Bone marrow (tissue), 2 donors: ENCODE measurements at places on chromosomes 16 and 17.

DNA sequence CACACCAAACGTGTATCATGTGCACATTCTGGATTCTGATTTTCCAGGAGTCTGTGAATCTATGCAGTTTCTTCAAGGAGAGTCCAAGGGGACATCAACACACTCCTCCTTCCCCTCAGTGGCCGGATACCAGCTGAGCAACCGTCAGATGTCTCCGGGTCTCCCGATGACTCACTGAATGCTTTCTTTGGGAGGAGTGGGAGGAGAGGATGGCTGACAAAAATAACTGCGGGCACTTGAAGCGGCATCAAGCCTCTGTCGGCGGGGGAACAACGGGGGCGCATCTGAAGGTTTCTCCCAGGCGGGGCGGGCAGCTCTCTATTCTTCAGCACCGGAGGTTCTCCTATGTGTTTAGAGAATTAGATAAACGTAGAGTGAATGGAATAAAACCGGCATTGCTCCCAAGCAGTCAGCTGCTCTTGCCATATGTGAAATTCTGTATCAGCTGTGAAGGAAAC lies 24.6 kb upstream of the LRRC75A start:
- no peak for DNase-seq

DNA sequence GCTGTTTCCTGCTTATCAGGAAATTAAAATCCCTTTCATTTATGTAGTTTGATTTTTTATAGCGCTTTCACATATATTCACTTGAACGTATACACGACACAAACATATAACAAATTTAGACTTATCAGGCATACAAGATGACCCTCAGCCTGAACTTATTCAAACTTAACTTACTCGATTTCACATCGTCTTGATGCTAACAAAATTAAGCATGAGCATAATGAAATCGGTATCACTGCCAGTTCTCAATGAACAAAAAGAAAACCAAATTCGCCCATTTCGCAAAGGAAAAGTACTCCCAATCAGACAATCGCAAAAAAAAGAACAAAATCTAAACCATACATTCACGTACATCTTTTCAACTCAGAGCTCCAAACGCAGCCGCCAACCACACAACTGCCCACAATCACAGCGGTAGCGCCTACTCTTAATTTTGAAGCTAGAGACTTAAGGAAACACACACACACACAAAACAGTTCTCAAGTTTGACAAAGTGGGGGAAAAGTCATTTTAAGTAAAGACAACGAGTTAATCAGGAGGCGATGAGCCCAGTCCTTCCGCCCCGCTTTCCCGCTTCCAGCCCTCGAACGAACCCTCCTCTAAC lies 1.1 kb downstream of the GJC1 start:
- DNase-seq: no peak

- no peak for DNase-seq
Observed at GRCh38 chr17:45656527-45657181, 127.5 kb upstream of the CRHR1 start.

GRCh38 chr16:29894352-29894751 lies 5.0 kb downstream of the SEZ6L2 start:
- DNase-seq: no peak

- DNase-seq: no peak
Observed at GRCh38 chr16:81639348-81639747, 139.7 kb upstream of the PLCG2 start.

DNA sequence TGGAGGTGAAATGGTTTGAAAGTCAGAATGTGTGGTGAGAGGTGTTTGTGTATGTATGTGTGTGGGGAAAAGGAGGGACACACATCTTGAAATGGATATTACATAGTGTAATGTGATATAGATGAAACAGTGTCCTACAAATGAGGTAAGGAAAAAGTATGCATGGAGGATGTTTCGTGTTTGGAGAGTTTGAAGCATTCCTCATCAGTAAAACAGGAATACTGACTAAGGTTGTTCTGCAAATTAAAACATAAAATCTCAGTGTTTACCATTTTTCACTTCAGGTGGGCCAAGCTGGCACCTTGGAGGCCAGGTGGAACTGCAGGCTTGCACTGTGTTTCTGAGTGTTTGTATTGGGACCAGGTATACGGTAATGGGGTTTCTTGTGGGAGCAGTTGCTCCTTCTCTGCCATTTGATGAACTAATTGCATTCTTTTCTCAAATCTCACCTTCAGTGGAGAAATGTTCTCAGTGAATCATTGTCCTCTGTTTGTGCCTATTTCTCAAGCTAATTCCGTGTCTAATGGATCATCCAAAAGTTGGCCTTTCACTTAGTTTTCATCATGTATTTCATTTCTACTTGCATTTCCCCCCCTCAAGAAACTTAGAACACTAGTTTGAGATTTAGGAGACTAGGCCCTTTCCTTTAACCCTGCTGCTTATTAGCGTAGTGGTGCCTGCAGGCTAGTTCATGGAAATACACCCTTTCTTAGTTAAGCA lies 8.2 kb upstream of the TBKBP1 start:
- no peak for DNase-seq

DNA sequence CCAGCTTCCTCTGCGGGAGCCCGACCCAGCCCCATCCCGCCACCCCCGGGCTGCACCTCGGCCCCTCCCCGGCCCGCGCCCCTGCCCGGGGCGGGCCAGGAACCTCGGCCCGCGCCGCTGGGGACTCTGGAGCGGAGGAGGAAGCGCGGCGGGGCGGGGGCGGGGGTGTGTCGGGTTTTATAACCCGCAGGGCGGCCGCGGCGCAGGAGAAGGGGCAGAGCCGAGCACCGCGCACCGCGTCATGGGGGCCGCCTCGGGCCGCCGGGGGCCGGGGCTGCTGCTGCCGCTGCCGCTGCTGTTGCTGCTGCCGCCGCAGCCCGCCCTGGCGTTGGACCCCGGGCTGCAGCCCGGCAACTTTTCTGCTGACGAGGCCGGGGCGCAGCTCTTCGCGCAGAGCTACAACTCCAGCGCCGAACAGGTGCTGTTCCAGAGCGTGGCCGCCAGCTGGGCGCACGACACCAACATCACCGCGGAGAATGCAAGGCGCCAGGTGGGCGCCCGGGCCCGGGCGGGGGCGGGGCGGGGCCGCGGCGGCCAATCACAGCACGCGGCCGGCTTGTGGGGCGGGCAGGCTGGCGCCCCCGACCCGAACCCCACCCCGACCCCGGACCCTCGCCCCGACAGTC lies at the start of gene ACE:
Gene ACE (plus strand): TSS at position 208 of the 626 bp plus-strand sequence. CDS start 34 bp downstream, at position 242.
- DNase-seq: peak; percentile 27

GRCh38 chr17:69677130-69677529 lies 262.6 kb downstream of the MAP2K6 start:
- no peak for DNase-seq

GRCh38 chr16:67104061-67104460 lies 5.7 kb upstream of the PHAF1 start:
- no peak for DNase-seq

- no peak for DNase-seq
Observed at GRCh38 chr17:77723071-77723908, 235.2 kb upstream of the TNRC6C start.

DNA sequence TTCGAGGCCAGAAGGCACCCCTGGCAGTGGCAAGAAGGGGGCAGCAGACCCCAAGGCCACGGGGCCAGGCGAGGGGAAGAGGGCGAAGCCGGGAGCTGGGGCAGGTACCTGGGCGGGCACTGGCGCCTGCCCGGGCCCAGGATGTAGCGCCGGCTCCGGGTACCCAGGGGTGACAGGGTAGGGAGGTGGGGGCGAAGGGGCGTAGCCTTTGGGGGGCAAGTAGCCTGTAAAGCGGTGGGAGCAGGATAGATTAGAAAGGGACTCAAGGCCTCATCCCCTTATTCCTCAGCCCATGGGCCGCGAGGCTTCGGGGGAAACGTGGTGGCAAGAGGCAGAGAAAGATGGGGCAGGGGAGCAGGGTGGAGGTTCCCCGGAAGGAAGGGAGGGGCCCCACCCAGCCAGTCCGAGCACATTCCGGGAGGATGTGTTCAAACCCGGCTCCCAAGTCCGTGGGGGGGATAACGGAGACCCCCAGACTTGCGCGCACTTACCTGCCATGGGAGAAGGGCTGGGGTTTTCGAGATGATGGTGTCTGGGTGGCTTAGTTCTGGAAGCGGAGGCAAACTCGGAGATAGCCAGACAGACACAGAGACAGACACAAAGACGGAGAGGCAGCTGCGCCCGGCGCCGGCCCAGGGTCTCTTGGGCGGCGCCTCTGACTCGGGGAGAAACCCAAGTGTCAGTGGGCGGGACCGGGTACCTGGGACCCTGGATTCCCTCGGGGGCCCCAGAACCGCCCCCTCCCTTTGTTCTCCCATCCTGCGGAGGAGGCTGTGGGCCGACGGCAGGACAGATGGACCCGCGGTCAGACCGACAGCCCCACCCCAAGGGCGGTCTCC lies 493 bp downstream of the PLSCR3 start:
- peak; percentile 66 for DNase-seq

DNA sequence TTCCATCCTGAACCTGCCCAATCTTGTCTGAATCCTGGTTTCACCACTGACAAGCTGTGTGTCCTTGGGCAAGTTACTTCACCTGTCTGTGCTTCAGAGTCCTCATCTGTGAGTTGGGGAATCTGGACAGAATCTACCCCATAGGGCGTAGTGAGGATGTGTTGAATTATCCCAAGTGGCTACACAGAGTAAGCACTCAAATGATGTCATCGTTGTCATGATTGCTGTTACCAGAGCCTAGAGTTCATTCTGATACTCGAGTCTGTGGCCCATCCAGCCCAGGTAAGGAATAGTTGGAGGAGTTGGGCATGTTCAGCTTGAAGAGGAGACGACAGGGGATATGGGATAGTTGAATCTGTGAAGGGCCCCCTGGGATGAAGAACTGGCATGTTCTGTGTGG lies 45.9 kb downstream of the MAPT start:
- no peak for DNase-seq

- DNase-seq: no peak
Observed at GRCh38 chr16:56312028-56312300, 113.4 kb downstream of the AMFR start.

GRCh38 chr17:75909051-75909811 lies 4.5 kb upstream of the MRPL38 start:
- DNase-seq: no peak

GRCh38 chr17:65231662-65232335 lies 94.6 kb downstream of the RGS9 start:
- DNase-seq: no peak

- DNase-seq: no peak
Observed at GRCh38 chr16:87570938-87571867, 31.1 kb upstream of the JPH3 start.

DNA sequence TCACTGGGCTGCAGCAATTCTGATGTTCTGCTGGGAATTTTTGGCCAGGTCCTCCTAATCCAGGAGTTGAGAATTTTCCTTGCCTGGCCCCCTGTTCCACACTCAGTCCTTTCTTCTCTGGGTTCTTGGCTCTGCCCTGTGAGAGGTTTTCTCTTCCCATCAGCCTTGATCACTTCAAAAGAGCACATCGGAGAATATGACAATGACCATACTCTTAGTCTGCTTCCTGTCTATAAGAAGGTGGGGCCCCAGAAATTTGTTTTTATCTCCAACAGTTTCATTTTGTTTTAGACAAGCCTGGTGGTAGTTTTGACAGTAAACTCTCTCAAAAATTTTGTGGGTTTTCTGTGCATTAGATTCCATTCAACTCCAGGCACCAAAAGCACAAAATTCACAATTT lies 70.7 kb downstream of the C17orf67 start:
- DNase-seq: no peak

GRCh38 chr17:76586741-76587487 lies 1.3 kb upstream of the ST6GALNAC2 start:
- no peak for DNase-seq

GRCh38 chr16:87979352-87979751 lies 28.1 kb downstream of the BANP start:
- no peak for DNase-seq

DNA sequence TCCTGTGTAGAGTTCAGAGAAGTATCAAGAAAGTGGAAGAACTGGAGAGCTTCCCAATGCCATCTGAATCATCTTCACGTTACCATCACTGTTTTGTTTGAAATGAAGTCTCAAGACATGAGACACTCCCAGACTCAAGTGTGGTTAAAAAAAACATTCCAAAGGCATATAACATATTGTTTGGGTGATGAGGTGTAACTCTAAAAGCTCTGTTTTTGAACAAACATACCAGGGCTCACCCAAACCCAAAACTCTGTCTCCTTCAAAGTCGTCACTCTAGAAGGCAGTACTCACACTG lies 6.3 kb upstream of the ZCCHC14 start:
- no peak for DNase-seq

GRCh38 chr16:75288181-75288580 lies 36.8 kb upstream of the BCAR1 start:
- no peak for DNase-seq

DNA sequence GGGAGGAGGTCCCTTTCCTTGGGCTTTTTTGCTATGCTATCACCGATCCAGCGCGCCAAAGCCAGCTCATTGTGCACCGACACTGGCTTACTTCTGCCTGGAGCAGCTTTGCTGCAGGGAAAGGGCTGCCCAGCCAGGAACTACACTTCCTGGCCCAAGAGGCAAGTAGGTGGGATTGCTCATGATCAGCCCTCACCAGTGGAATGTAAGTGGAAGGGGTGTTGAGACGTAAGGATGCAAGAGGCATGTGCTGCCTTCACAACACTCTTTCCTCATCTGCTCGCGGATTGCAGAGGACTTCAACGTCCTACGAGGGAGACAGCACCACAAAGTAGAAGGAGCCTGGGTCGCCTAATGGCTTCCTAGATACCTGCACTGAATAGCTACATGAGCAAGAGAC lies 104.3 kb upstream of the FOXF1 start:
- DNase-seq: no peak

- no peak for DNase-seq
Observed at GRCh38 chr17:11780621-11781020, 182.4 kb downstream of the DNAH9 start.

DNA sequence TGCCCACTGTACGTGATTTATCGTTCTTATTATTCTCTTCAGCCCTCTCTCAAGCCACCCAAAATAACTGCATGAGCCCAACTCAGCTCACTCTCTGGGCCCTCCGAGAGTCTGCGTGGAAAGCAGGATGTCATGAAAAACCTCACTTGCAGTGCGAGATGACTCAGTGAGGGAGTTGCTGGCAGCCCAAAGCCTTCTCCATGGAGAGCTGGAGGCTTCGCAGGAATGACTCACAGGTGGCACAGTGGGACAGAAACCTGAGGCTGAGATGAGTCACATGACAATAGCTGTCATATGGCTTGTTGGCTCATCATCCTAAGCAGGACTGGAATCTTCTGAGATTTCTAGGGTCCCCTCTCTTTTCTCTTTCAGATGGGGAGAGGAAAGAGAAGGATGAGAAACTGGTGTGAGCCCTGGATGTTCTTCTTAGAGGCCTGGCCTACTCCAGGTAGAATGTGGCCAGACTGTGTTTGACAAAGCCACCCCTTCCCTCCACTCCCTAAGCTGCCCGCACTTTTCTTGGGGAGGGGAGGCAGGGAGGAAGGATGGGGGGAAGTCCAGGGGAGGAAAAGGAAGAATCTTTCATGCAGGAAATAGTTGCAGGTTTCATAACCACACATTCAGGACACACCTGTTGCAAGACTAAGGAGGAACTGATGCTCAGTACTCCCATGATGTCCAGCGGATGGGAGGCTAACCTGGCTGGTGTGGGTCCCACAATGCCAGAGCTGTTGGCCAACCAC lies 160.6 kb upstream of the RPL38 start:
- no peak for DNase-seq

DNA sequence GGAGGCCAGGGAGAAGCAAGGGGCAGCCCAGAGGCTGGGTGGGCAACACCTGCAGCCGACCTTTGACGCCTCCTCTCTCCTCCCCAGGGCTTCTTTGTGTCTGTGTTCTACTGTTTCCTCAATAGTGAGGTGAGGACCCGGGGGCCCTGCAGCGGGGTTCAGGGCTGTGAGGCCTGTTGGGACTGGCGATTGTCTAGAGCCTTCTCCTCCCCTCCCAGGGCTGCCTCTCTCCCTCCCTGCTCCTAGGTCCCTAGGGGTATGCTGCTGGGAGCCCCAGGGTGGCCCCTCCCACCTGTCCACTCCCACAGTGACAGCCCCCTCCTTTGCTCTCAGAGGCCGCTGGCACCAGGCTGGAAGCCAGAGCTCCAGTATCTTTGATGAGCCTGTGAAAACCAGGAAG lies 10.8 kb upstream of the SPPL2C start:
- DNase-seq: no peak
